ENCODE measurements at places on chromosomes 12 and 14. TPM values are rescaled to one million over a fixed set of nuclear protein-coding genes. Genes with fewer than 3 reads are reported as not detected.
A peak's percentile ranks its signal among the peaks of the same experiment; 100 is the strongest.

- no peak for DNase-seq
- H3K27ac ChIP-seq = no peak overlapping the region
- no peak overlapping the region for H3K4me3 ChIP-seq
Observed at GRCh38 chr12:24617471-24617870, 331.4 kb downstream of the BCAT1 start.

- no peak overlapping the region for H3K4me3 ChIP-seq
- no peak for DNase-seq
- H3K27ac ChIP-seq = no peak overlapping the region
- H3K27me3 ChIP-seq = peaks cover 57% of the 10 kb centered on the region
Observed at GRCh38 chr14:92897922-92898565, 24.9 kb upstream of the CHGA start.

GRCh38 chr14:61365667-61366212 lies 44.4 kb downstream of the PRKCH start:
- no peak overlapping the region for H3K4me3 ChIP-seq
- H3K36me3 ChIP-seq = no peaks in the 10 kb centered on the region
- H3K27me3 ChIP-seq = no peaks in the 10 kb centered on the region
- no peak for DNase-seq
- peaks cover 13% of the 10 kb centered on the region for H3K4me1 ChIP-seq

DNA sequence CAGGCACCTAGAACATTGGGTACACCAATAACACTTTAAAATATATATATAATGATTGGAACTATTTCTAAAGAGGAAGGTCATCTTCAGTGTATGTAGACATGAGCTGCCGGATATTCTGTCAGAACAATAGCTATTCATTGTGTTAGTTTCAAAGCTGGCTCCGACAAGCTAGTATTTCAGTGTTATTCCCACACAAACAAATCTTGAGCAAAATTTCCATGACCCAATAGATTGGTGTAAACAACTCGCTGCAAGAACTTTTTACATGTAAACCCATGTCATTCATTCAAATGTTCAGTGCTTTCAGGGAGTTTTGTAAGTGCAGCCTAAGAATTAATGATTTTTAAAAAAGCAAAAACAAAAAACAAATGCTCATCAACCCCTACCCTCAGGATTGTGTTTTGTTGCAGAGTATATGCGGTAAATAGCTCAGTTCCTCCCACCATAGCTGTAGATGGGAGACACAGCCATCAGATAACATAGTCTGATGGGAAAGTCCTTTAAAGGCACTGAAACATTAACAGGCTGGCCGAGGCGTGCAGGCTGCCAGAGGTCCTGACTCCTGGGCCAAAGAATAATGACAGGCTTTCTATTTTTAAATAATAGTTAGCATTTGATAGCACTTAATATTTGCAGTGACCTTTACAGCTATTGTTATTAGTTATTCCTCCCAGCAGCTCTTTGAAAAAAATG lies 150.3 kb upstream of the ARHGAP5 start:
- H3K4me1 ChIP-seq = peaks cover 15% of the 10 kb centered on the region
- no peak overlapping the region for H3K4me3 ChIP-seq
- no peaks in the 10 kb centered on the region for H3K27me3 ChIP-seq

NXPH4 gene
- 0.18 TPM for total RNA-seq

SMCO2 gene
- total RNA-seq = not detected

TAS2R13 gene
- 6.7 TPM for total RNA-seq

- H3K4me1 ChIP-seq = no peaks in the 10 kb centered on the region
- H3K4me3 ChIP-seq = no peak overlapping the region
- no peak for DNase-seq
- no peaks in the 10 kb centered on the region for H3K27me3 ChIP-seq
- no peaks in the 10 kb centered on the region for H3K36me3 ChIP-seq
Observed at GRCh38 chr14:60420050-60420449, 65.8 kb downstream of the C14orf39 start.

DNA sequence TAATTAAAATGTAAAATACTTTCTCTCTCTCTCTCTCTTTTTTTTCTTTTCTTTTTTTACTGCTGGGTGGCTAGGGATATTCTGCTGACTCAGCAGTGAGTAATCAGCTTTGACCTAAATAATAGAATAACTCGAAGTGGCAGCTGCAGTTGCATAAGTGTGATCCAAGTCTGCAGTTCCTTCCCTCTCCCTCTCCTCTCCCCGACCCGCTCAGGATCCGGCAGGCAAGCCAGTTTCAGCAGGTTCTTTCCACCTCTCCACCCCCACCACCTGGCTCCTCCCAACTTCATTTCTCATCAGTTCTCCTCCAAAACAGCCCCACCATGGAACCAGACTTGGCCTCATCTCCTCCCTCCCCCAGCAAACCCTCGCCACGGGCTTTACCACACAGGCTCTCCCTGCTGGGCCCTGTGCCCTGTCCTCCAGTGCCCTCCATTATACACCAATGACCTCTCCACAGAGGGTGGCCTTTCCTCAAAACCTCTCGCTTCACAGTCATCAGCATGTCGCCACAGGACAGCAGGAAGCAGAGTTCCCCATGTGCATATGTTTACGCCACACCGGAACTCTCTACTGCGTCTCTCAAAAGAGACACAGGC lies 22.4 kb downstream of the SLC7A8 start:
- H3K4me3 ChIP-seq = no peak overlapping the region
- H3K36me3 ChIP-seq = peaks cover 9% of the 10 kb centered on the region
- DNase-seq = peak; percentile 91
- no peaks in the 10 kb centered on the region for H3K27me3 ChIP-seq
- peaks cover 63% of the 10 kb centered on the region for H3K4me1 ChIP-seq

- peaks cover 23% of the 10 kb centered on the region for H3K36me3 ChIP-seq
- no peaks in the 10 kb centered on the region for H3K27me3 ChIP-seq
- peak within 1 kb of the TSS; percentile 50 for H3K4me3 ChIP-seq
- peaks cover 7% of the 10 kb centered on the region for H3K4me1 ChIP-seq
- peak; percentile 92 for DNase-seq
Observed at GRCh38 chr12:7092229-7092985, at the start of gene C1R. Gene C1R, minus strand, starts transcription at chr12:7092445. Its CDS starts 57 bp downstream, at chr12:7092388.

- peak overlapping the region; percentile 89 for H3K27ac ChIP-seq
- H3K27me3 ChIP-seq = no peaks in the 10 kb centered on the region
- peaks cover 25% of the 10 kb centered on the region for H3K4me1 ChIP-seq
Observed at GRCh38 chr12:109053382-109054123, 1.2 kb downstream of the USP30 start.

DBX2 gene
- total RNA-seq = not detected

ACVRL1 gene
- total RNA-seq = 62.4 TPM

DNA sequence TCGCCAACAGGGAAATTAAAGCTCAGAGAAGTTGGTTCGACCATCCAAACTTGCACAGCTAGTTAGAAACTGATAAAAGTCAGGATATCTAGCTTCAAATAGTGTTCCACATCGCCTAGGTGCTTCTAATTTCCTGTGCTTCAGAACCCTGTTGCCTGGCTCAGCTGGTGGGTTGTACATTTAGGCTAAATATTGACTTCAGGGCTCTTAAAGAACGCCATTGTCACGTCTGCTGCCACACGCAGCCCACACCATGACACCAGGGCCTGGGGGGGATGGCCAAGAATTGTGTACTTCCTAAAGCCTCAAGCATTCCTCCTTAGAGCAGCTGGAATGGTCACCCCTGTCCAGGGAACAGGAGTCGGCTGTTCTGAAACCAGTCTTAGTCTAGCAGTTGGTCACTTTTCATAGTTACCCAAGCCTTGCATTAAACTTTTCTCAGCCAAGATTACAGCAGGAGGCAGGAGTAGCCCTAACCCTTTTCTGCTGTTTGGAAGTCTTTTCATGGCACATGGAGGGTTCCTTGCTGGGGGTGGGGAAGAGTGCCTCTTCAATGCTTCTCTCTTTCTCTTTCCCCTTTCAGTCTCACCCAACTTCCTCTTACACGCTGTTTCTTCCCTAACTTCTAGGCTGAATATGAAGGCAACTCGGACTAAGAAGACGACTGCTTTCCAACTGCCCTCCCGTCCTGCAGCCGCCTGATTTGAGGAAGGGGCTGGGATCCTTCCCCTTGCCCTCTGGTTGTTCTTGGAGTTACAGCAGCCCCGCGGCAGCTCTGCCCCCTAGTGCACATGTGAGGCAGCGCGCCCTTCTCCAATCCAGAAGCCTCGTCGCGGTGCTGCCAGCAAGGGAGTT lies 17.1 kb downstream of the FOS start:
- no peaks in the 10 kb centered on the region for H3K27me3 ChIP-seq
- DNase-seq = peak; percentile 87
- peak overlapping the region; percentile 57 for H3K4me3 ChIP-seq
- peak overlapping the region; percentile 96 for H3K27ac ChIP-seq
- peaks cover 25% of the 10 kb centered on the region for H3K4me1 ChIP-seq
- no peaks in the 10 kb centered on the region for H3K36me3 ChIP-seq

DNA sequence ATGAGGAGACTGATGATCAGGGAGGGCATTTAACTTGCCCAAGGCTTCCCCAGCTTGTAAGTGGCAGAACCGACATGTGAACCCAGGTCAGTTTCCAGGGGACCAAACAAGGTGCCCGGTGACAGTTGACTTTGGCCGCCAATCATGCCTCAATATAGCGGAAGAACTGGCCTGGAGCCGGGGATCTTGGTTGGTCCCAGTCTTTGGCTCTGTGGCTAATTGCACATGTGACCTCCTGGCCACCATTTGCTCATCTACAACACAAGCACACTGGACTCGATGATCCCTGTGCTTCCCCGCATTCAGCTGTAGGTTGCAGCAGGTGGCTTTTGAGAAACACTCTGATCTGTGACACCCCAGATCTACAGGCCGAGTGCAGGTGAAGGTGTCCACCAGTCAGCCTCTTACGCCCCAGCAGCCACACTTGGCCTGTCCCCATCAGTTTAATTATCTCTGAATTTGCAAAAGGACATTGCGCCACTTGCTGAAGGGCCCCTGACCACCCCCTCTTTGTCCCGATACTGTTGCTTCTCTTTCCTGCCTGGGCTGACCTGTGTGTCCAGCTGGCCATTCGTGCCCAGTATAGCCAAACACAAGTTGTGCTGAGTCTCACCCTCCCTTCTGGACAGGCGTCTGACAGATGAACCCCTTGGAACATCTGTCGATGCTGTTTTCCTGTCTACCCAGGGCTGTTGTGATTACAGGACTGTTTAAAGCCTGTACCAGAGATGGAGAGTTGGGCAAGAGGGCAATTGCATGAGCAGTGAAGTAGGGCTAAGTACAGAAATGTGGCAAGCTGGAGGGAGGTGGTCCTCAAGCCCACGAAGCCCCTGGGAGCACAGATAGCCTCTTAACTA lies 14.1 kb downstream of the ACACB start:
- H3K27ac ChIP-seq = peak overlapping the region; percentile 50
- H3K4me1 ChIP-seq = peaks cover 19% of the 10 kb centered on the region
- H3K36me3 ChIP-seq = no peaks in the 10 kb centered on the region

DNA sequence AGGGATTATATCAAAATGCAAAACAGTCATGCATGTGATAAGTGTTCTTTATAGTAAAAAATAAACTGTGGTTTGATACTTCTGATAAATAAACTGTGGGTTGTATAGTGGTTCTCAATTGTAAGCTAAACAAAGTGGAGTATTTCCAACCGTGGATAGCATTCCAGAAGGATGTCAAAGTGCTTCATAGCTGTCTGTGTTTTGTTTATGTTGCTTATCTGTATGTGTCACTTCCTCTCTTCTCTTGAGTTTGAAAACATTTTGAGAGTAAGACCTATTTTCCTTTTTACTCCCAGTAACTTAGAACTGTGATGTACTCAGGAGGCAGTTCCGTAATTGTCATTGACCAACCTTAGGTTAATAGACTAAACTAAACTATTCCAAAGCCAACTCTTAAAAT lies 415.8 kb downstream of the TMTC2 start:
- no peaks in the 10 kb centered on the region for H3K4me1 ChIP-seq
- no peaks in the 10 kb centered on the region for H3K36me3 ChIP-seq
- no peaks in the 10 kb centered on the region for H3K27me3 ChIP-seq

- no peaks in the 10 kb centered on the region for H3K36me3 ChIP-seq
- no peak overlapping the region for H3K4me3 ChIP-seq
- H3K4me1 ChIP-seq = no peaks in the 10 kb centered on the region
- no peak overlapping the region for H3K27ac ChIP-seq
- peak; percentile 80 for DNase-seq
- no peaks in the 10 kb centered on the region for H3K27me3 ChIP-seq
Observed at GRCh38 chr14:99066378-99066777, 205.6 kb downstream of the BCL11B start.

GRCh38 chr14:100534528-100535286 lies 52.5 kb downstream of the BEGAIN start:
- H3K4me3 ChIP-seq = no peak overlapping the region
- peaks cover 15% of the 10 kb centered on the region for H3K4me1 ChIP-seq
- no peak for DNase-seq
- H3K36me3 ChIP-seq = peaks cover 9% of the 10 kb centered on the region
- H3K27me3 ChIP-seq = no peaks in the 10 kb centered on the region
- H3K27ac ChIP-seq = no peak overlapping the region

GRCh38 chr14:104100171-104101085 lies 14.9 kb downstream of the ASPG start:
- no peak overlapping the region for H3K27ac ChIP-seq
- no peak for DNase-seq
- H3K4me3 ChIP-seq = no peak overlapping the region

DNA sequence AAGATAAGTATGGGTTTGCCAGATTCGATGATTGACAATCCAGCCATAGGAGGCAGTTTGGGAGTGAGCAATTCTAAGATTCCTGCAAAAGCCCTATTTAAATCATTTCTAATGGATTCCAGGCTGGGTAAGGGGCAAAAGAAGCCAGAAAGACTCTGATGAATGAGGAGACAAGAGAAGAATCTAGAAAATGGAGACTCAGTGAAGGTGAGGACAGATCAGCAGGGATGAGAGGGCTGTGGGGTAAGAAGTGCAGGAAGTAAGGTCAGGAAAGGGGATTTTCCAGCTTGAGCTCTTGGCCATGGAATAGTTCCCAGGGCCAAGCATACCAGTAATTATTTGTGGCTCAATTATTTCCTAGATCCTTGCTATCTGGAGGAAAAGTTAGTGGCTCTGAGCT lies 87.3 kb downstream of the TMX1 start:
- H3K4me1 ChIP-seq = peaks cover 5% of the 10 kb centered on the region
- H3K27me3 ChIP-seq = no peaks in the 10 kb centered on the region
- DNase-seq = no peak
- no peak overlapping the region for H3K27ac ChIP-seq
- H3K36me3 ChIP-seq = no peaks in the 10 kb centered on the region

- peak; percentile 60 for DNase-seq
- no peaks in the 10 kb centered on the region for H3K27me3 ChIP-seq
- peak overlapping the region; percentile 90 for H3K27ac ChIP-seq
Observed at GRCh38 chr12:15788233-15789219, 662 bp downstream of the EPS8 start.

GRCh38 chr12:89983622-89984021 lies 275.0 kb upstream of the ATP2B1 start:
- DNase-seq = no peak
- H3K4me3 ChIP-seq = no peak overlapping the region
- no peaks in the 10 kb centered on the region for H3K4me1 ChIP-seq
- H3K27ac ChIP-seq = no peak overlapping the region
- no peaks in the 10 kb centered on the region for H3K36me3 ChIP-seq

- H3K27me3 ChIP-seq = no peaks in the 10 kb centered on the region
- no peak for DNase-seq
- no peaks in the 10 kb centered on the region for H3K4me1 ChIP-seq
Observed at GRCh38 chr14:102241147-102241546, 63.8 kb downstream of the MOK start.

All from stomach (tissue), 19 donors.